ENCODE measurements at places on chromosomes 1 and 21.

DNA sequence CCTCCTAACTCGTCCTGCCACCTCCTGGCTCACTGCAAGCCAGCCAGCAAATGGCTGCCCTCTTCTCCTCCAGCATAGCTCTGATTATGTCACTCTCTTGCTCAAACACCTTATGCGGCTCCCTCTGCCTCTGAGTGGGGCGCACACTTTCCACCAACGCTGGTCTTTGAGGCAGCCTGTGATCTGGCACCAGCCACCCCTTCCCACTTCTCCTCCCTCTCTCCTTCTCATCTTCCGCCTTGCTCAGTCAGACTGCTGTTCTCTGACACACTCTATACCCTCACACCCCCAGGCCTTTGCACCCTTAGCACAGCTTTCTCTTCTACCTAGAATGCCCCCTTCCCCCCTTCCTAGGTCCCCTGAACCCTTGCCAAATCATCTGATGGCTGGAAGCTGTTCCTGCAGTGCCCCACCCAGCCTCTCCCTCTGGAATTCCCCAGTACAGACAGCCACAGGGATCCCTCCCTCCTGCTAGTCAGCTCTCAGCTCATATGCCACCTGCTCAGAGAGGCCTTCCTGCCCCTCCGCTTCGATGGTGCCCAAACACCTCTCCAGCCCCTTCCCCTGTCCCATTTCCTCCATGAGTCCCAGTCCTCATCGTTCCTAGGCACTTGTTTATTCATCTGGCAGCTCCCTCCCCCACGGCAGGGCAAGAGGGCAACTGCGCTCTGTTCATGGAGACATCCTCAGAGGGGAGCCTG is 21.7 kb upstream of the PEF1 start:
- no peak for DNase-seq

DNA sequence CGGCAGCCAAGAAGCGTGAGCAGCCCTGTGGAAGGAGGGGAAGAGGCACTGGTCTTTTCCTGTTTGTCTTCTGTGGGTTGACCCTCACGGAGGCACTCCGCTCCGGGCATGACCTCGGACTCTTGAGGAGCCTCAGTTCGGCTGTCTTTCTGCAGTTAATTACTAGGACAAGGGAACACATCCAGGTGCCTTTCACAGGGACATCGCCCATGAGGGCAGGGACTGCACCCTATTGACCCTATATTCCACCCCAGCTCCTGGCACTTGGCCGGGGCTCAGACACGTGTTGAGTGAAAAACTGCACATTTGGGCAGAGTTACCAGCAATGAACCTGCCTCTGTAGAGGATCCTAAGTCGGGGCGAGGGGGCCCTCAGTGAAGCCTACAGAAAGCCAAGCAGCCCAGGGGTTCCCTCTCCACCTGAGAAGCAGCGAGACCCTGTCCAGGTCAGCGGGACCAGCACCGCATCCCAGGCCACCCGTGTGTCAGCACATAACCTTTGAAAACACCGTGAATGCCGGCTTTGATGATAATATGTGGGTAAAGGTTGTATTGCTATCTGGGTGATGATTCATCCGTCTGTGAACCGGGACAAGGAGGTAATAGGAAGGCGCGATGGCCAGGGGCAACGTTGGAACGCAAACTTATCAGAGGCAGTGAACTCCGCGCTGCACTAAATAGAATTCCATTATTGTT is 161.4 kb upstream of the ARHGEF16 start:
- DNase-seq = no peak

DNA sequence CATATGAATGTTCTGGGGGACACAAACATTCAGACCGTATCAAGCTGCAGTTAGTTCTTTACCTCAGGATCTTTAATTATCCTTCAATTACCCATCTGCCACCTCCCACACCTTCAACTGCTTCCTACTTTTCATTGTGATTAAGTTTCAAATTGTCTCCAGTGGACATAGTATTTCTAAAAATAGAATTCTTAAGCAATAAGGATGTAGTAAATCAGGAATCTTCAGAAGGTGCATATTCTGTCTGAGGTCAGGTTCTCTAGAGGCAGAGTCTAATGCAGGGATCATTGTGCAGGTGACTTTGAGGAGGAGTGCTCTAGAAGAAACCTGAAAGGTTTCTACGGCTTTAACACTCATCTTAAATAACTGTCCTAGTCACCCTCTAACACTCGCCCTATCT is 102.6 kb upstream of the PPP2R5A start:
- DNase-seq = no peak

GRCh38 chr1:175250027-175250426 is 57.5 kb upstream of the KIAA0040 start:
- no peak for DNase-seq

DNA sequence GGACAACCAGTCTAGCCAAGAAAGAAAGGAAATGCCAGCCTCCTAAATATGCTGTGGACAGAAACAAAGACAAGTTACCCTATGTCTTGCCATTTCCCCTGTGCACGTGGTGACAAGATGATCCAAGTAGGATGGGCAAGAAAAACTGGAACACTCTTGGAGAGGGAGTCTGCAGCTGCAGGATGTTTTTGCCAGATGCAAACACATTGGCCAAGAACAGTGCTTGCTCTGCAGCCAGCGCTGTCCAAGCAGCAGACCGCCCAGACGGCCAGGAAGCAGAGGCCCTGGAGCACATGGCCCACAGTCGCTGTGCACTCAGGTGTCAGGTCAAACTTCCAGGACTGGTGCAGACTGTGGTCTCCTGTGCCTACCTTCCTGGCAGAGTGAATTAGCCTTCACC is 189.3 kb downstream of the SLC35F3 start:
- no peak for DNase-seq

DNA sequence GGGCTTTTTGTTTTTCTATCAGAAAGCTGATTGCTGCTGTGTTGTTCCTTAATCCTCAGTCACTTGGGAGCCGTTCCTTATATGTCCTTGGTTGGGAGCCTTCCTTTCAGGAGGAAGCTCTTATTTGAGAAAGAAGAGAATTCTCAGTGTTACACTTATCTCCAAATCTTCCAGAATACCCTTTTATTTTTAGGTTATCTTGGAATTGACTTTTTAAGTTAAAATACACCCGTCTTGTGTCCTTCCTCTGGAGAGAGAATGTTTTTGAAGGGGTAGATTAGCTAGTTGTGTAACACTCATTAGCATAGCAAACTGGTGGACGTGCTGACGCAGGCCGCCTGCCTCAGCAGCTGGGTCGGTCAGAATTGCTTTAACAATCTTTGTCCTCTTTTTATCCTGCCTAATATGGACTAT is 42.1 kb downstream of the LRRC8B start:
- no peak for DNase-seq

DNA sequence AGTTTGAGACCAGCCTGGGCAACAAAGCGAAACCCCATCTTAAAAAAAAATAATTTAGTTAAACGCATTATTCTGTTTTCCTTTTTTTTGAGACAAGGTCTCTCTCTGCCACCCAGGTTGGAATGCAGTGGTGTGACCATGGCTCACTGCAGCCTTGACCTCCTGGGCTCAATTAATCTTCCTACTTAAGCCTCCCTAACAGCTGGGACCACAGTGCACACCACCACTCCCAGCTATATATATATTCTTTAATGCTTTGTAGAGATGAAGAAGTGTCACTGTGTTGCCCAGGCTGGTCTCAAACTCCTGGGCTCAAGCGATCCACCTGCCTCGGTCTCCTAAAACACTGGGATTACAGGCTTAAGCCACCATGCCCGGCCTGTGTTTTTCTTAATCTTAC is 7.7 kb upstream of the KLF17 start:
- no peak for DNase-seq

DNA sequence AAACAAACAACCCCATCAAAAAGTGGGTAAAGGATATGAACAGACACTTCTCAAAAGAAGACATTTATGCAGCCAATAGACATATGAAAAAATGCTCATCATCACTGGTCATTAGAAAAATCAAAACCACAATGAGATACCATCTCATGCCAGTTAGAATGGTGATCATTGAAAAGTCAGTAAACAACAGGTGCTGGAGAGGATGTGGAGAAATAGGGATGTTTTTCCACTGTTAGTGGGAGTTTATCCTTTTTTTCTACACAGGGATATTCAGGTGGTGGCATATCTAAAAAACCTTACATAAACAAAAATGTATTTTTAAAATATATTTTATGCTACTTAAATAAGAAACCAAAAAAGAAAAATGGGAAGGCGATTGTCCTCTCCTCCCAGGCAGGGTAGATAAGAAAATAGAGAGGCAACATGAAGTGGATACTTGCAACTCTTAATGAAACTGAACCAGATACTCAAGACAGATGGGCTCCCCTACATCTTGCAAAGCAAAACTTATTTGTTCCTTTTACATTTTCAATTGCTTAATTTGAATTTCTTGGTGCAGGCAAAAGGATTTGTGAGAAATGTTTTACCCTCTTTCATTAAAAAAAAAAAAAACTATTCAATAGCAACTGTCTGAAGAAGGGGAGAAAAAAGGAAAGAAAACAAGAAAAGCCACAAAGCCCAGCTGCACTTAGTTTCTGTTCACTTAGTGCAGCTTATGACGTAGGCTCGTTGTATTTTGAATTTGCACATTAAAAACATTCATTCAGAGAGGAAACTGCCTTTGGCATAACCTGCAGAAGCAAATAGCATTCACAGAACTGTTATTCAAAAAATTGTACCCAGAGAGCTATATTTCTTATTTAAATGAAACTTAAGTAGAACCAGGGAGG is 36.9 kb upstream of the RGS1 start:
- DNase-seq = no peak

Measured in activated CD8-positive, alpha-beta memory T cell treated with anti-CD3 and anti-CD28 coated beads for 1 hour (primary cell).